ENCODE measurements at places on chromosomes 13 and 19.

DNA sequence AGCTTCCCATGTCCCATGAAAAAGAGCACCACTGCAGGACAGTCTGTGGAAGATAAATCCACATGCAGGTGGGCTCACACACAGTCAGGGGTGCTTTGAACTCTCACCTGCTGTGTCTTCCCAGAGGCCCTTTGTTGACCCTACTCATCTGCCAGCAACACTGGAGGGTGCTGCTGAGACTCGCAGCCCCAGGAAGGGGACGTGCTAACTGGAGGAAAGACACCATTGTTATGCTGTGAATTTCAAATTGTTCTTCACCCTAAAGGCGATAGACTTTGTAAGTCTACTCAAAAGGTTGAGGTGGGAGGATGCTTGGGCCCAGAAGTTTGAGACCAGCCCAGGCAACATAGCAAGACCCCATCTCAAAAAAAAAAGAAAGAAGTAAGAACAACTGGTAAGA, 107.3 kb upstream of the SERP2 start:
- DNase-seq: no peak

- no peak for DNase-seq
These were observed 445.8 kb downstream of the SUCLA2 start for GRCh38 chr13:47555235-47555634.

DNA sequence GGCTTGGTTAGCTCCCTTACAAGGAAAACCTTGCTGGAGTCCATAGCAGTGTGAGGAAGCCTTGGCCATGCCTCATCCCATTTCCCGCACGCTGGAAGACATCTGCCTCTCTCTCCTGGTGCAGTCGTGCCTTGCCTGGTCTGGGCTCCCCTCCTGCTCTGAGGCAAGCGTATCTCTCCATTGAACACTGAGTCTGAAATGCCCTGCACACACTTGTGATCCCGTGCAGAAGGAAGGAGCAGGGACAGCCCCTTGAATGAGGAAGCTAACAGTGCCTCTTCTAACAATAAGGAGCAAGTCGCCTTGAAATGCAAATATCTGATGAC, 407 bp upstream of the ZNF440 start:
- no peak for DNase-seq

- no peak for DNase-seq
These were observed 647 bp downstream of the RNF225 start for GRCh38 chr19:58395979-58396627.

DNA sequence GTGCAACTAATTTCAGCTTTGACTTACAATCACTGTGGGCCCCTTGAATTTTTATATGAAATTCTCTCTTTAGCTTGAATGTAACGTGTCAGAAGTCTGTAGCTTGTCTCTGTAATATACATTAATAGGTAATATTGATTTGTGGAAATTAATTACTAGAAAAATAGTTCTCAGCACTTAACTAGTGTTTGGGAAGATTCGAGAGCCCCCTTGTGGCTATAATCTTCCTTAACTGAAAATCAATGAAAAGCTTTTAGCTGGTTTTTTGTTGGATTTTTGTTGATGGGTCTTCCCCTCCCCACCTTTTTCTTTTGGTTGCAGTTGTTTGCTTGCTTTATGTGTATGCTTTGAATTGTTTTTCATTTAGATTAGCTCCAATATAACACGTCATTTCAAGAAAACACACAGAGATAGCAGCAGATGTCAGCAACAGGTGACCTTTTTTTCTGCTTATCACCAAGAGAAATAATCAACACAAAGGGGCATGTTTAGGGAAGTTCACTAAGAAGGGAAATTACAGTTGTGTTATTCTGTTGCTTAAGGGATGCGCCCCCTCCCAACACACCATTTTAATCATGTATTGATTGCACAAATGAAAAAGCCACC, 176.8 kb downstream of the OXGR1 start:
- no peak for DNase-seq

- DNase-seq: no peak
These were observed 19.5 kb downstream of the CAPS start for GRCh38 chr19:5933391-5934068.

GRCh38 chr19:48363500-48363809, 285 bp downstream of the TMEM143 start:
- DNase-seq: no peak

DNA sequence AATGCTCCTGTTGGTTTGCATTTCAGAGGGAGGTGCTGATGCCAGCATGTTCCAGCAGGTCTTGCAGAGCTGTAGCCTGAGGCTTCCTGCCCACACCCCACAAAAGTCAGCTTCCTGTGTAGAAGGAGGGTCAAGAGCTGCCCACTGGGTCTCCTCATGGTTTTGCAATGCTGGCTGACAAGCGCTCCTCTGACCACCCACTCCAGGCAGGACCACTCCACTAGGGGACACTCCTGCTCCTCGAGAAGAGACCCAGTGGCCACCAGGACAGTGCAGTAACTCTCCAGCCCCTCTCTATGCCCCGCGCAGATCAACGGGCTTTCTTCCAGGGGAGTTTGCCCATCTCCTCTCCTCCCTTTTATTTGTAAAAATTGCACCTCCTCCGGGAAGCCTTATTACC, 72.9 kb upstream of the UQCRFS1 start:
- no peak for DNase-seq

DNA sequence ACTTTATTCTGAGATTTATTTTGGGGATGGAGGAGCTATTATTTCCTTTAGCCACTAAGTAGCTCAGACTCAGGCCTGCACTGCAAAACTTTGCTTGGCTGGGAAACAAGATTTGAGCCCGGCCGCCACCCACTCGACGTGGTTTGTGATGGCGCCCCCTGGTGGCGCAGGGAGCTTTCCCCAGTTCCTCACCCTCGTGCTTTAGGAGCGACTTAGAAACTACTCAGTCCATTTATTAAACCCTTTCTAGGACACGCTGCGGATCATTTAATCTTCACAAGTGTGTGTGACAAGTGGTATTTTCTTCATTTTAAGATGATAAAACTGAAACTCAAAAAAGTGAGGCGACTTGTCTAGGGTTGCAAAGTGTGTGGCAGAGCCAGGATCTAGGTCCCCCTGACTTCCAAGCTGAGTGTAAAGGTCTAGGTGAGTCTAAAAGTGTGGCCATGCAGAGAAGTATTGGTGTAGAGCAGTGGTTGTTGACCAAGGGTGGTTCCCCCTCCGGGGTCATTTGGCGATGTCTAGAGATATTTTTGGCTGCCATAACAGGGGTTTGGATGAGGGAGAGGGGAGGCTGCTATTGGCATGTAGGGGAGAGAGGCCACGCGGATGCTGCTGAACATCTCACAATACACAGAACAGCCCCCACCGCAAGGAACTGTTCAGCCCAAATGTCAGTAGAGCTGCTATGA, 2.2 kb downstream of the CXCL17 start:
- peak; percentile 54 for DNase-seq

GRCh38 chr13:48535766-48536165, 2.9 kb upstream of the RCBTB2 start:
- DNase-seq: no peak

DNA sequence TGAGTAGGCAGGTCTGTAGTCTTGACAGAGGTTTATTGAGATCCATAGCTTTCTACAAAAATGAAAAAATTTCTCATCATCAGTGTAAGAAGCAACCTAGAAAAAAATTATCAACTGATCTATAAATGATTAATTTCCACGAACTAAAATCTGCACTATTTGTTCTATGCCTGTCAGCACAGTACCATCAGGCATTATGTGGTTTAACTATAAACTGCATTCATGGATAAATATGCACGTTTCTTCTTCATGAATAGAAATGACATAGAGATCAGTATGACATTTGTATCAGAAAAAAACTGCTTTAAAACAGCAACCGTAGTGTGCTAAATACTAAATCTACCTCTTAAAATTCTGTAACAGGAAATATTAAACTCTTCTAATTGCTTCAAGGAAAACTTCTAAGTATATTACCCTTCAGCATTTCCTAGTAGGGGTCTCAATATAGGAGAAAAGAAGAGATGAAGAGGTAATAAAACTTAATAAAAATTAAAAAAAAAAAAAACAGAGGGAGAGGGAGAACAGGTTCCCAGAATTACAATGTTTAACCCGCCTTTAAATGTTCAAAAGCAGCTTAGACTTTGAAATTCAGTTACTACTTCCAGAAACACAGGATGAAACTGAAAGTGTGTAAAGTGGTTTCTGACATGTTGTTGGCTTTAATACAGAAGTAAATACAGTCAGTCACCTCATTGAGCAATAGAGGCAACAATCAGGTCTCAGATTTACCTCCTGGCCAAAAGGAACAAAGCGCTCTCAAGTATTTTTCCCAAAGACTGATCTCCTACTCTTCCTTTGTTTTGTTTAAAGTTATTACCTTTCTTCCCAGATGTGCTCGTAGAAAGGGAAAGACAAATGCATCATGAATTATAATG, 144.4 kb downstream of the DIAPH3 start:
- DNase-seq: no peak

GRCh38 chr13:106593132-106593531, 25.2 kb upstream of the ARGLU1 start:
- no peak for DNase-seq

DNA sequence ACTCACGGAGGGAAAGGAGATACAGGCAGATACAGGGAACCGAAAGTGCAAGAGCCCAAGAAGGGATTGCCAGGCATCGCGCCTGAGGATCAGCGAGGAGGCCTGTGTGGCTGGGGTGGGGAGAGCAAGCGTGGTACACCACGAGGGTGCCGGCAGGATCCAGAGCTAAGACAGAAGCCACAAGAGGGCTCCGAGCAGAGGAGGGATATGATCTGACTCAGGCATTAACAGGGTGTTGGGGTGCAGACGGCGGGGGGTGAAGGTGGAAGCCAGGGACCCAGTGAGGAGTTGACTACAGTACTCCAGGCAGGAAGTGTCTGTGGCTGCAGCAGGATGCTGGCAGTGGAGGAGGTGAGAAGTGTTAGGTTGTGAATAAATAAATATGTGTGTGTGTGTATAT, 5.4 kb upstream of the PPP1R37 start:
- no peak for DNase-seq

- no peak for DNase-seq
These were observed 17.9 kb upstream of the RFC3 start for GRCh38 chr13:33799950-33800592.

GRCh38 chr13:71516521-71516920, 350.5 kb downstream of the DACH1 start:
- no peak for DNase-seq

GRCh38 chr19:46296722-46297461, at the start of gene HIF3A:
TSS of gene HIF3A (plus strand) at chr19:46297042. CDS start at chr19:46297077, 35 bp downstream.
- DNase-seq: no peak

DNA sequence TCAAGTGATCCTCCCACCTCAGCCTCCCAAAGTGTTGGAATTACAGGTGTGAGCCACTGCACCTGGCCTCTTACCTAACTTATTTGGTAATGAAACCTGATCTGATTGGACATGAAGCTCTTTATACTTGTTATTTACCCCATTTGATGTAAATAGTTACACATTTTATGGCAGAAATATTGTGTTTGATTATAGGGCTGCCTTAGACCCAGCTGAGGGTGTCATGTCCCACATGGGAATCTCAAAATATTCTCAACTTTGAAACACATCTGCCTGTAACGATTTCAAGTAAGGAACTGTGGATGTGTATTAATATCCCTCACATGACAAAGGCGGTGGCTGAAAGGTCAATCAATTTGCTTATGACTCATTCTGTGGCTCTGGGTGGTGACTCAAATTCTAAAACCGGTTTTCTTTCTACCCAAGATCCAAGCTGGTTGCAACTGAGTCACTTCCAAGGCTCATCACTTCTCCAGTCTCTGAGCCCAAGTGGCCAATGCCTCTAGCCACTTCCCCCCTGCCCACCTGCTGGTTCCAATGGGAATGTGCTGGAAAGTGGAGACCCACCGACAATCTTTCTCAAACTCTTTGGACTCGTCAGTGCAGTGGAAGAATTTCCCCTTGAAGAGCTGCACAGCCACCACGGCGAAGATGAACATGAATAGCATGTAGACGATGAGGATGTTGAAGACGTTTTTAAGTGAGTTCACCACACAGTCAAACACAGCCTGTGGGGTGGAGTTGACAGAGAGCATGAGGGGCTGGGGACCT, 110.9 kb downstream of the IER2 start:
- no peak for DNase-seq

DNA sequence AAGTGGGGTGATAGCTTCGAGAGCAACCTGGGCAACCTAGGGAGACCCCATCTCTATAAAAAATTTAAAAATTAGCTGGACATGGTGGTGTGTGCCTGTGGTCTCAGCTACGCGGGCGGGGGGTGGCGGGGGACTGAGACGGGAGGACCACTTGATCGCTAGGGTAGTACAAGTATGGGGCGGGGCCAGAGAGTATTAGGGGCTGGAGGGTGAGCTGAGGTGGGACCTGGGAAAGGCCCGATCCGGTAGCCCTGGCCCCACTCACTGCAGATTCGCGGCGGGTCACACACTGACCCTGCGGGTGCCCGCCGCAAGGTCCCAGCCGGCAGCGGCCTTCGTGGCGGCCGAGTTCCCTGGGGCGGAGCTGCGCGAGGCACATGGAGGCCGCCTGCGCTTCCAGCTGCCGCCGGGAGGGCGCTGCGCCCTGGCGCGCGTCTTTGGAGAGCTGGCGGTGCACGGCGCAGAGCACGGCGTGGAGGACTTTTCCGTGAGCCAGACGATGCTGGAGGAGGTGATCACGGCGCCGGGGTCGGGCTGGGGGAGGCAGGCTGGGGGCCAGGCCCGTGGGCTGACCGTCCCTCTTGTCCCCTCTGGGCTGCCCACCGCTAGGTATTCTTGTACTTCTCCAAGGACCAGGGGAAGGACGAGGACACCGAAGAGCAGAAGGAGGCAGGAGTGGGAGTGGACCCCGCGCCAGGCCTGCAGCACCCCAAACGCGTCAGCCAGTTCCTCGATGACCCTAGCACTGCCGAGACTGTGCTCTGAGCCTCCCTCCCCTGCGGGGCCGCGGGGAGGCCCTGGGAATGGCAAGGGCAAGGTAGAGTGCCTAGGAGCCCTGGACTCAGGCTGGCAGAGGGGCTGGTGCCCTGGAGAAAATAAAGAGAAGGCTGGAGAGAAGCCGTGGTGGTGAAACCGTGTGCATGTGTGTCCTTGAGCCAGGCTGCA, 2.0 kb upstream of the ARHGAP45 start:
- no peak for DNase-seq
